ENCODE measurements at places on chromosomes 16 and 17.

- DNase-seq, result no peak
Measured at GRCh38 chr16:74455213-74455612, 33.9 kb upstream of the CLEC18B start.

DNA sequence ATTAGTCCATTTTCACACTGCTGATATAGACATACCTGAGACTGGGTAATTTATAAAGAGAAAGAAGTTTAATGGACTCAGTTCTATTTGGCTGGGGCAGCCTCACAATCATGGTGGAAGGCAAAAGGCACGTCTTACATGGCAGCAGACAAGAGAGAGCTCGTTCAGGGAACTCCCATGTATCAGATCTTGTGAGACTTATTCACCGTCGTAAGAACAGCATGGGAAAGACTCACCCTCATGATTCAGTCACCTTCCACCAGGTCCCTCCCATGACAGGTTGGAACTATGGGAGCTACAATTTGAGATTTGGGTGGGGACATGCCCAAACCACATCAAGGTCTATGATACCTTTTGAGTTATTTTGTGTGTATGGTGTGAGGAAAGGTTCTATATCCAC, 66.9 kb downstream of the METRNL start:
- DNase-seq, result no peak

DNA sequence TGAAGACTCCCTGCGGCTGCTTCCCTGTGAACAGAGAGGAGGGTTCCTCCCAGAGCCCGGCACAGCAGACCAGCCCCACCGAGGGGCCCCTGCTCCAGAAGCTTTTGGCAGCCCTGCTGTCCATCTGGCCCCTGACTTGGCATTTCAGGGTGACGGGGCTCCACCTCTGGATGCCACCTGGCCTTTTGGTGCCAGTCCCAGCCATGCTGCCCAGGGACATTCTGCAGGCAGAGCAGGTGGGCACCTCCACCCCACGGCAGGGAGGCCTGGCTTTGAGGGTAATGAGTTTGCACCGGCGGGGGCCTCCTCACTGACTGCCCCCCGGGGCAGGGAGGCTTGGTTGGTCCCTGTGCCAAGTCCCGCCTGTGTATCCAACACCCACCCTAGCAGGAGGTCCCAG, 20.3 kb upstream of the ZFPM1 start:
- no peak for DNase-seq

DNA sequence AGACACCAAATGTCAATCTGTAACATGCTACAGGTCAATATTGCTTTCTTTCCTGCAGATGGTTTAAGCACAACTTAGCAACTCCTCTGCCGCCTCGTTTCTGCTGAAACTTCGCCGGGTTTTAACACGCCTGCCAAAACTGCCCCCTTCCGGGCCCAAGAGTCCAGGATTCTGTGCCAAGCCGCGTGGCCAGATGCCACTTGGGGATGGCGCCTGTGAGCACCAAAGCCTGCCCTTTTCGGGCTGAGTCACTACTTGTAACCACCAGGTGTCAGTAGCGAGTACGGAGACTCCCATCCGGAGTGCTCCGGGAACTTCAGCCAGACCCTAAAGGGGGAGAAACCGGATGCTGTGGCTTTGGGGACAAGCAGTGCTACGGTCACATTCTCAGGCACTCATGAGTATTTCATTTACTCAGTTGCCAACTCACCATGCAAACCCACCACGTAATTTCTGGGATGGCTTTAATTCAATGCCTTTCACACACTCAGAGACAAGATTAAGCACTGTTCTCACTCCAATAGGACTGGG, 7.8 kb downstream of the PMP22 start:
- DNase-seq, result peak; percentile 76

DNA sequence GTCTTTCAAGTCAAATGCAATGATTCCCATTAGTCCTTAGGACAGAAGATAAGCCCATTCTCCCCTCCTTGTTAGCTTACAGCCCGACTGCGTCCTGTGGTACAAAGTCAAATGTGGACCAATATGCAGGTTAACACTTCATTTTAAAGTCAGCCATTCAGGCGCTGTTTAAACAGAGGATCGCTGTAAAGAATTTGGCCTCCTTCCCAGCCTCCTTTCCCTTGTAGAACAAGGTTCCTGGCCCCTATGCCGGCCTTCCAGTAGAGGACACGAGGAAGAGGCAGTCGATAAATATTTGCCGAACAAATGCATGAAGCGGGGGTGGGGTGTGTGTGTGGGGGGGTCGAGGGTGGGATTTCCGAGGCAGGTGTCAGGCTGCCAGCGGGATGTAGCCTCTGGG, 4.3 kb downstream of the SDK2 start:
- DNase-seq, result no peak

DNA sequence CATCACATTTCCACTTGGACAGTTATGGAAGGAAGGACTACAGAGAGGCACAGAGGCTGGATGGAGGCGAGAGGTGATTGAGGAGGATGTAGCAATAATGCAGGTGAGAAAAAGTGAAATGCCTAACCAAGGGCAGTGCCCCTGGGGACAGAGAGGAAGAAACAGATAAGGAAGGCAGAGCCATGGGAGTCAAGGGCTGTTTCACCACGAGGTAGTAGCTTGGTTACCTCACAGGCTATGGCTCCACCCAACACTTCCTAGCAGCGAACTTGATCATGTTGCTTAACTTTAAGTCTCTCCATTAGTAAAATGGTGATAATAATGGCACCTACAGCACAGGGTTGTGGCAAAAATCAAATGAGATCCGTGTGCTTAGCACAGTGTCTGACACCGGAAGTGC, 83.9 kb downstream of the YPEL2 start:
- no peak for DNase-seq

DNA sequence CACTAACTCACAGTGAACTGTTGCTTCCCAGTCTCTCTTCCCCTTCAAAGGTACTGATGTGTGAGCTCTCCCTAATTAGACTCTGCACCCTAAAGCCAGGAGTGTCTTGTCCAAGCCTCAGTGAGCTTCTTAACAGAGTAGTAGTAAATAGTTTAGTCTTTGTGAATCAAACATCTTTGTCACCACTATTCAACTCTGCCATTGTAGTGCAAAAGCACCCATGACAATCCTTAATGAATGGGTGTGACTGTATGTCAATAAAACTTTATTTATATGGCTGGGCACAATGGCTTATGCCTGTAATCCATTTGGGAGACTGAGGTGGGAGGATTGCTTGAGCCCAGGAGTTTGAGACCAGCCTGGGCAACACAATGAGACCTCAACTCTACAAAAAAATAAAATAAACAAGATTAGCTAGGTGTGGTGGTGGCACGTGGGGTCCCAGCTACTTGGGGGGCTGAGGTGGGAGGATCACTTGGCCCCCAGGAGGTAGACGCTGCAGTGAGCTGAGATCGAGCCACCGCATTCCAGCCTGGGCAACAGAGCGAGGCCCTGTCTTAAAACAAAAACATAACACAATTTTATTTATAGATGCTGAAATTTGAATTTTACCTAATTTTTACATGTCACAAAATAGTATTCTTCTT, 45.5 kb upstream of the TNRC6A start:
- DNase-seq, result no peak

DNA sequence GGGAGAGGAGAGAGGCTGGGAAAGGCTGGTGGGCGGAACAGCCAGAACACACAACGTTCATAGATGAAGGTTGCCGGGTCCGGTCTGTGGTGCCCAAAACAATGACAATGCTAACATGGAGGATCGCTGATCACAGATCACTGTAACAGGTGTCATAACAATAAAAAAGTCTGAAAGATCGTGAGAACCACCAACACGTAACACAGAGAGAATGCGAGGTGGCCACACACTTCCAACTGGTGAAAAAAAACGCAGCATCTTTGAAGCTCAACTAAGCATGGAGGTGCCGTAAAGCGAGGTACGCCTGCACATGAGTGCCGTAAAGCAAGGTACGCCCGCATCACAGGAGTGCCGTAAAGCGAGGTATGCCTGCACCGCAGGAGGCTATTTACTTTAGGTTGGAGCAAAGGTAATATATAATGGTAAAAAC, 42.3 kb downstream of the ABR start:
- no peak for DNase-seq

DNA sequence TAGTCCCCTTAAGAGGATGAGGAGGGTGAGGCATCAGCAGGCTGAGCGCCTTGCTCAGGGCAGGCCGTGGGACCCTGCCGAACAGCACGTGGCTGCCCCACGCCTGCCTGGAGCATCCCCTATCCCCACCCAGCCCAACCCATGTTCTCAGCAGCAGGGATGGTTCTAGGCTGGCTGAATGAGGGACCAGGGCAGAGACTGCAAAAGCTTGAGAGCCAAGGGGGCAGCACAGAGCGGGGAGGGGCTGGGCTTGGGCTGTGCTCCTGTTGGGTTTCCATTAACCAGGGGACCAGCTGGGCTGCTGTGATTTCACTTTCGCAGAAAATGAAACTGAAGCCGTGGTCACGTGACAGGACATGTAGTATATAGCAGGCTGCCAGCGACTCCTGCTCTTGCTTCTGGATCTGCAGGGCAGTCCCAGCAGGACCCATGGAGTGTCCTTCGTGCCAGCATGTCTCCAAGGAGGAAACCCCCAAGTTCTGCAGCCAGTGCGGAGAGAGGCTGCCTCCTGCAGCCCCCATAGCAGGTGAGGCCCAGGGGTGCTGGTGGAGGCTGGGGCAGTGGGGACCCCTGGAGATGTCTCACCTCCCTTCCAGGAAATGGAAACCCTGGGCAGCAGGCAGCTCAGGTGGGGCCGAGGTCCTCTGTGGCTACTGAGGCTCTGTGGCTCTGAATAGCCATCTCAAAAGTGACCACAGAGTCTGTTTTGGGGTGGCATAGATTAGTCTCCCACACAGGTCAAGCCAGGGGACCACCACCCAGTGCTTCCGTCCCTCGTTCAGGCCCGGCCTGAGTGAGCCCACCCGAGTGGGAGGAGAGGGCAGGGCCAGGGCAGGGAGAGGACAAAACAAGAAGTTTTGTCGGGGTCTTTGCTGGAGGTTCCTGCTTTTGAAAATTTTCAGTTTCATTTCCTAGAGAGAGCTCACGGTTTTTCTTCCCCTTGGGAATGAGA, 2.9 kb downstream of the RNF213 start:
- peak; percentile 33 for DNase-seq

- DNase-seq, result no peak
Measured at GRCh38 chr17:50201276-50201854, at the start of gene COL1A1. TSS of gene COL1A1 (minus strand) at chr17:50201631. CDS start at chr17:50201513, 118 bp downstream.

DNA sequence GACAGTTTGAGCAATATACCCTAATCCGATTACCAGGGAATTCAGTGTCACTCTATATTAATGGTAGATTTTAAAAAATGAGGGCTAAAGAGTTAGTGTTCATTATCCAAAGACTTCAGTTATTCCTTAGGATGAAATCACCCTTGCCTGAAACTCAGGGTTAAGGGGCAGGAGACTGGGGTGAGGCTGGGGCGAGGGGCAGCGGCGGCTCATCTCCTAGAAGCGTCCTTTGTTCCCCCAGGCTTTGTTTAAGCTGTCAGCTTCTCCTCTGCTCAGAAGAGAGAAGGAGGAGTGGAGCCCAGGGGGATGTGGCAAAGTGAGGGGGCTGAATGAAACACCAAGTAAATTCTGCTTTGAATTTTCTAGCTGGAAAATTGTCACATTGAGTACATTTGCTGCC, 117.7 kb upstream of the ELAC2 start:
- peak; percentile 67 for DNase-seq

GRCh38 chr16:85103114-85104079, 8.9 kb downstream of the CIBAR2 start:
- DNase-seq, result no peak

- no peak for DNase-seq
Measured at GRCh38 chr16:693766-694165, 3.6 kb upstream of the WDR24 start.

- DNase-seq, result no peak
Measured at GRCh38 chr17:40411821-40412220, 5.9 kb downstream of the TOP2A start.

- no peak for DNase-seq
Measured at GRCh38 chr16:54437921-54438320, 151.3 kb upstream of the IRX3 start.

DNA sequence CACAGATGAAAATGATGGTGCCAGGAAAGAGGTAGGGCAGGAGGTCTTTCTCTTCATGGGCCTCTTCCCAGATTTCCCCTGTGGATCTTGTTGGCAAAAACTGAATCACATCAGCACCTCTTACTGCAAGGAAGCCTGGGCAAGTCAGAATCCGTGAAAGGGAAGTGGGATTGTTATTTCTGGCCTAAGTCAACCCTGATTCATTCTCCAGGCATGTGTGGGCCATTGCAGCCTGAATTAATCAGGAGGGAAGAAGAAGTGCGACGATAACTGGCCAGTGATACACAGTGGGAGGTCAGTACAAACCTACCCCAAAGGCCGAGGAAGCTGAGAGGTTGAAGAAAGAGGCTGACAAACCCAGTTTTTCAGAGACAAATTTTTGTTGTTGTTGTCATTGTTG, 17.9 kb upstream of the NSMCE1 start:
- DNase-seq, result no peak

DNA sequence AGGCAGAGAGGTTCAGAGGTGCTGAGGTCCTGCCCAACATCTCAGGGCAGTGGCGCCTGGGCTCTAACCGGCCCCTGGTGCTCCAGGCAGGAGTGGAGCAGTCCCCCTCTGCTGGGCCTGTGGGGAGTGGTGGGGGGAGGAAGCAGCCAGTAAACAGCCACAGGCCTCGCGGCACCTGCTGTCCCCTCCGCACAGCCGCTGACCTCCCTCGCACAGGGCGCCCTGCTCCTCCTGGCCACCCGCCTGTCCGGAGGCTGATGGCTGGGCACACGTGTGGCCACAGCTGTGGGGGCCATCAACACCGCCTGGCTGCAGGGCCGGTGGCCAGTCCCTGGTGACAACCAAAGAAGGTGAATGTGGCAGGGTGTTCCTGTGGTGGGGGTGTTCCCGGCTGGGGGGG, 36.8 kb upstream of the PABPN1L start:
- DNase-seq, result no peak

GRCh38 chr17:19383681-19384470, 3.1 kb downstream of the MFAP4 start:
- no peak for DNase-seq

GRCh38 chr16:3480901-3481695, 14.2 kb downstream of the C16orf90 start:
- DNase-seq, result no peak

DNA sequence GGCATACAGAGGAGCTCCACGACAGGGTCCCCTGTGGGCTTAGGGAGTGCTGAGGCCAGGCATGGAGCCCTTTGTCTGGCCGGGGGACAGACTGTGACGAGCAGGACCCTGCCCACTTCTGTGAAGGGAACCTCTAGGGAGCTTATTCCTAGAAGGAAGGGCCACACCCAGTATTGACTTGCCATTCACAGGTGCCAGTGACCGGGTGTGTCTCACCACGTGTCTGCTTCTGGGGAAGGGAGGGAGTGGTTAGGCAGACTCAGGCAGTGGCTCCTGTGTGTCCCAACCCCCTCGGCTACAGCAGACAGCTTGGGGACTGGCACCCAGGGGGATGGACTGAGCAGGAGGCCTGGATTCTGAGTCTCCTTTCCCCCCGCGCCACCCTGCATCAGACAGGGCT, 57.2 kb downstream of the SOCS1 start:
- no peak for DNase-seq

GRCh38 chr17:17515934-17516930, 20.0 kb upstream of the RASD1 start:
- no peak for DNase-seq

- DNase-seq, result no peak
Measured at GRCh38 chr17:7992516-7992915, 9.9 kb upstream of the GUCY2D start.

GRCh38 chr16:30662449-30662848, 4.2 kb downstream of the FBRS start:
- DNase-seq, result no peak

Data from retina (tissue), 1 donor.